Astrocyte of the spinal cord (primary cell): ENCODE measurements at places on chromosomes 5 and 9.

GRCh38 chr5:58498340-58498942, 7.2 kb downstream of the GAPT start:
- DNase-seq: peak; percentile 45

DNA sequence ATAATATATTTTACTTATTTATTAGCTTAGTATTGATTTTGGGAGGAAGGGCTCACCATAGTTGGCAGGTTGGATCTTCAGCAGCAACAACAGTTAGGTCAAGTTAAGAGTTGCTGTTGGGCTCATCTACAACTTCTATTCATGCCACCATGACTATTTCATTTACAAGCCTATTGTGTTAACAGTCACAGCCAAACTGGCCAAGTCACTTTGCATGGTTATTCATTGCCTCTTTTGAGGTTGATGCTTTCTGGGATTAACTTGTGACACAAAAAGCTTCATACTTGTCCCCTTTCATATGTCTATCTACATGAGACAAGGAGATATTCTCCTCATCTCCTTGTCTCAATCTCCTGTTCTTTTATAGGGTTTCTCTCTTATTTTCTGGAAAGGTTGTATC, 98.3 kb downstream of the WDR70 start:
- DNase-seq: no peak

DNA sequence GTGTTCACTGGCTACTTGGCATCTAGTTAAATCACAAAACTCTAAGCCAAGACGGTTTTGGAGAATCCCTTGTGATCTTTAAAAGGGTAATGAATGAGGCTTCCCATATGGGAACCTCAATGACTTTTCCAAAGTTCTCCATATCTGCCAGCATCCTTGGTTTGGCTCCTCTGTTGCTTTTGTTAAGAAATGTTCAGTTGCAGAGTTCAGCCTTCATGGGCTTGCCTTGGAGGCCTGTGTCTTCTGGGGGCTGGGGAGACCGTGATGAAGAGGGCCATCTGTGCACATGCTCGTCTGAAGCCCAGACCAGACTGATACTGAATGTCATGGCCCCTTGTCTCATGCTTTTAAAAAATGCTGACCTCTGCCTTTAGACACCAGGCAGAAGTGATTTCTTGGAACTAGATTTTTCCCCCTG, 84.3 kb downstream of the RAI14 start:
- no peak for DNase-seq

- peak; percentile 67 for DNase-seq
Measured at GRCh38 chr5:33969572-33970452, 14.7 kb downstream of the SLC45A2 start.

- DNase-seq: no peak
Measured at GRCh38 chr5:14175381-14175780, 32.2 kb downstream of the TRIO start.

GRCh38 chr5:10489810-10490426, 48.2 kb downstream of the ROPN1L start:
- peak; percentile 33 for DNase-seq

DNA sequence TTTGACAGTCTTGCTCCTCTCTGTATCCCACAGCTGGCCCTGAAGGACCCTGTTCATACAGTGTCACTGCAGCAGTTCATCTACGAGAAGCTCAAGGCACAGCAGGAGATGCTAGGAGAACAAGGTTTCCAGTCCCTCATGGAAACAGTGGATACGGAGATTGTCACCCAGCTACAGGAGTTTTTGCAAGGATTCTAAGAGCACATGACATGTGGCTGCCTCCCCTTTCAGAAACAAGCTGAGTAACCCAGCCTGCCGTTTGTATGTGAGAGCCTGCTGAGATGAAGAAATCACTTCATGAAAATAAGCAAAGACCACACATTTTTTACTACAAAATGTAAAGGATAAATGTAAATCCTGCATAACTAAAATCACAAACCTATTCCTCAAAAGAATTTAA, 48.5 kb downstream of the LRRC70 start:
- no peak for DNase-seq

DNA sequence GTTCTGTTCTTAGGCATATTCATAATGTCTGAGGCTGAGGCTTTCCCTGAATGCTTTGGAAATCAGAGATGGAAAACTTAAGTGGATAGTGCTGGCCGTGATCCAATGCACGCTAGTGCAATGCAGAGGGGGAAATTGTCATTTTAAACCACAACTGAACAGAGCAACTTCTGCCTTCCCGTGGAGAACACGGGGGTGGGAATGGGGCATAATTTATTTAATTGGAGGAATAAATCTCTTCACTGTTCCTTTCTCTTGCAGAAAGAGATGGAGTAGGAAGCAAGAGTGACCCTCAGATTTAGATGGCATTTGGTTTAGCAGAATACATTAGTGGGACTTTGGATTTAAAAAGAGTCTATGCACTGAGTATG, 22.9 kb upstream of the NREP start:
- DNase-seq: peak; percentile 46

DNA sequence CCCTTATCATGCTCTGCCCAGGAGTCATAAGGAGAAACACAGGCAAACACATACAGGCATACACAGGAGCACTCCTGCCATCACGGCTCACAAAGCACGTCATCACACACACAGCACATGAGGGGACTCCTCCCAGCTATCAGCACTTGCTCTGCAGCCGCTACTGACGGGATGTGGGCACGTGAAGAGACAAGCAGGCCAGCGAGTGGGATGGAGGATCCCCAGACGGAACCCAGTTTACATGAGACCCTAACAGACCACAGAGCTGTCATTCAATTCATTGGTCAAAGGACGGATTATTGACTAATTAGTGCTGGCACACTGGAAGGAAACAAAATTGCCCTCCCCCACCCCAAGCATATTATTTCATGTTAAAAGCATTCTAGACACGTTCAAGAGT, 53.6 kb downstream of the SEMA4D start:
- no peak for DNase-seq

DNA sequence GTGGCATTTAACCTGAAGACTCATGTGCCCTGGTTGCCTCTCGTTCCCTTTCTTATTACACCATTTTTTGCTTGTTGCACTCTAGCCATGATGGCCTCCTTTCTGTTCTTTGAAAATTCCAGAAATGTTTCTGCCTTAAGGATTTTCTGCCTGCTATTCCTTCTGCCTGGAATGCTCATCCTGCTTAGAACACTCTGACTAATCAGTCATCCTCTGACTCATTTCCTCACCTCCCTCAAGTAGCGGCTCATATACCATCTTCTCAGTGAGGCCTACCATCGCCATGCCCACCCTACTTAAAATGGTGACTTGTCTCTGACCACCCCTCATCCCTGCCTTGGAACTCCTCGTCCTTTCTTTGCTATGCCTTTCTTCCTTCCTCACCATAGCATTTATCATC, 68.8 kb downstream of the KIF4B start:
- DNase-seq: peak; percentile 50

DNA sequence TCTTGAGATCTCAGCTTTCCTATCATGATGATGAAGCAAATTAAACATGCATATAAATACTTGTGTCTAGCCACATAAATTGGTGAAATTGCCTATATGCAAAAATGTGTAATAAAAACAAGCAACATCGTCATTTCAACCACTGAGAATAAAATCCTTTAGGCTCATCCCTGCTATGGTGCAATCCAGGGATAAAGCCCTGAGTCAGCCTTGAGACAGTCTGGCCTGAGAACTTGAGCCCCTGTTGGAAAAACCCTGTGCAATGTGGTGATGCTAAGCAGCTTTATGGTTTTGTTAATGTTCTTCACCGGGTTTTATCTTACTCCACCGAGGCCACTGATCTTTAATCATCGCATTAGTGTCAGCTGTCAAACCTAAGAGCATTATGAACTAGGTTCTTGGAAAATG, 170.5 kb downstream of the DCP2 start:
- DNase-seq: peak; percentile 62

DNA sequence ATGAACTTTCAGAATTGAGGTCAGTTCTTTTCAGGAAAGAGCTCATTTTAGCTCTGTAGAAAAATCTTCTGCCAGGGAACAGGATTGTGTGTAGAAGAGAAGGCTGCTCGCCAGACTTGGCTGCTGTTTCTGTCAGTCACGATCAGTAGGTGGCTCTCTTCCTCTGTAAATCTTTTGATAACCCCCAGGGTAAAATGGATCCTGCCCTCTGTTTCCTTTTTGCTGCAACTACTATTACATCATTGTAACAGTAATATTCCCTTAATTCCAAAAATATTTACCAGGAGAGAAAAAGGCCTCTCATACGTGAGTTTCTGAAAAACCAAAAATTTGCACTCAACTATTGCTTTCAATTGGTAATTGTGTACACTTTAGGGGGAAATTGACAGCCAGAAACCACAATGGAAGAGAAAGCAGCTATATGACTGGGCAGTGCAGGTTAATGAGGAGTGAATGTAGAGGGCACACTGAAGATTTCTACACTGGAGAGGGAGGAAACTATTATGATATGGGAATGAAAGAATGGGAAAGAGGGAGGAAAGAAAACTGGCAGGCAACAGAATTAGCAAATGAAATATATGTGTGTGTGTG, 12.3 kb downstream of the IFNA21 start:
- DNase-seq: peak; percentile 59

- DNase-seq: no peak
Measured at GRCh38 chr5:670396-671270, 22.5 kb downstream of the TPPP start.

- no peak for DNase-seq
Measured at GRCh38 chr9:35108946-35109575, 6.1 kb upstream of the STOML2 start.

DNA sequence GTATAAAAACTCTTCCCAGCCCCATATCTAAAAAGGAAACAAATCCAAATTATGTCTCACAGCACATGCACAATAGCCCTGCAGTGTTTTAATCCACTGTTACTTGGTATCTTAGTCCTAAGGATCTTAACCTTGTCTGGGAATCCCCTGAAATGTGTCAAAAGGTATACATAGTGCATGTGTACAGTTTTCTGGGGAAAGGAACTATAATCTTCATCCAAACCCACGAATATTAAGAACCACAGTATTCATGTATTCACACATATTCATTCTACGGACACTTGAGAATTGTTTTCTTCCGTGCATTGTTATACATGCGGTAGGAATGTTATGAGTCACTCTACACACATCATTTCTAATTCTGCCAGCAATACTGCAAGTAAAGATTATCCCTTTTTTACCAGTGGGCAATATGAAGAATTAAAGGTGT, 47.8 kb upstream of the SNX2 start:
- DNase-seq: peak; percentile 76

GRCh38 chr5:149181732-149182131, 40.4 kb downstream of the ABLIM3 start:
- DNase-seq: no peak

GRCh38 chr5:142492781-142493281, 168.0 kb upstream of the SPRY4 start:
- peak; percentile 47 for DNase-seq

- DNase-seq: no peak
Measured at GRCh38 chr5:157189223-157189622, 8.6 kb downstream of the ITK start.

DNA sequence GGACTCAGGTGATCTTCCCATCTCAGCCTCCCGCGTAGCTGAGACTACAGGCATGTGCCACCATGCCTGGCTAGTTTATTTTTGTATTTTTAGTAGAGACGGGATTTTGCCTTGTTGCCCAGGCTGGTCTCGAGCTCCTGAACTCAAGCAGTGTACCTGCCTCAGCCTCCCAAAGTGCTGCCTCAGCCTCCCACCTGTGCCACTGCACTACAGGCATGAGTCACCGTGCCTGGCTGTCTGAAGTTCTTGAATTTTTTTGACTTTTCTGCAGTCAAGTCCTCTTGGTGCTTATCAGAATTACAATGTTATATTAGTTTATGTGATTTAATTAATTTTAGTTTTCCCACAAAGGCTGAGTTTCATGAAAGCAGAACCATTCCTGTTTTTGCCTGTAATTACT, 9.8 kb downstream of the SPIN1 start:
- no peak for DNase-seq

DNA sequence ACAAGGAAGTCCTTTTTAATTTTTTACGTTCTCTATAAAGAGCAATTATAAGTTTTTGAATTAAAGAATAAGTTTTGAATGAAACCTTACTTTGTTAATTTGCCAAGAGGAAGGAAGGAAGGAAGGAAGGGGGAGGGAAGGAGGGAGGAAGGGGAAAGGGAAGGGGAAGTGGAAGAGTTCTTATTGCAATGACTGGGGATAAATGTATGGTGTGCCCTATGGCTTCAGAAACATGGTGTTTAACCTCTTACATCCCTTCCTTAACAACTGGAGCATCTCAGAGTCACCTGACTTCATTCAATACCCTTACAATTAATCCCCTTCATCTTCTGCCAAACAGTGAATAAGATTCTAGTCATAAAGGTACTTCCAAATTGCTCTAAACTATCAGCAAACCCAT, 16.0 kb downstream of the CEMIP2 start:
- DNase-seq: no peak

- DNase-seq: no peak
Measured at GRCh38 chr5:177100714-177101121, 14.0 kb downstream of the FGFR4 start.

DNA sequence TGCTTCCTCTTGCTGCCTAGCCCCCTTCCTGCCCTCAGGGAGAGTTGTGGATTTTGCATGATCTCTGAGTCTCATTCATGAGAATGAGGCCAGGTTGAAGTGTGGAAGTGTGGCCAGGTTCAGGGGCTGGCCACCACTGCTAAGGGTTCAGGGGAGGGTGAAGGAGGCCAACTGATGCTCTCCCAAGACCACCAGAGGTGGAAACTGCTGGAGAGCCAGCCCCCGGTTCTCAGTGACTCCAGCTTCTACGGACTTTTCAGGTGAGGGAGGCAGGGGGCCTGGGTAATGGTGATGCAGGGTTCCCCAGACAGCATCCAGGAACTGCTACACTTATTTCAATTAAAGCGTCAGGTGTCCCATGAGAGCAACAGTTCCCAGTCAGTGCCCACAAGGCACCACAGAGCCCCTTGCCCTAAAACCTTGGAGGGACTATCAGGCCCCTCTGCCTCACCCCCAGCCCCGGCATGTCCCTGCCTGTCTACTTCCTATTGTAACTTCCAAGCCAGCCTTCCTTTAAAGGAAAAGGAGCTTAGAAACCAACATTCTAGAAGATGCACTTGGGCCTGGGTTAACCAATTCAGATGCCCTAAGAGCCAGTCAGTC, 50.1 kb downstream of the AMBP start:
- no peak for DNase-seq

DNA sequence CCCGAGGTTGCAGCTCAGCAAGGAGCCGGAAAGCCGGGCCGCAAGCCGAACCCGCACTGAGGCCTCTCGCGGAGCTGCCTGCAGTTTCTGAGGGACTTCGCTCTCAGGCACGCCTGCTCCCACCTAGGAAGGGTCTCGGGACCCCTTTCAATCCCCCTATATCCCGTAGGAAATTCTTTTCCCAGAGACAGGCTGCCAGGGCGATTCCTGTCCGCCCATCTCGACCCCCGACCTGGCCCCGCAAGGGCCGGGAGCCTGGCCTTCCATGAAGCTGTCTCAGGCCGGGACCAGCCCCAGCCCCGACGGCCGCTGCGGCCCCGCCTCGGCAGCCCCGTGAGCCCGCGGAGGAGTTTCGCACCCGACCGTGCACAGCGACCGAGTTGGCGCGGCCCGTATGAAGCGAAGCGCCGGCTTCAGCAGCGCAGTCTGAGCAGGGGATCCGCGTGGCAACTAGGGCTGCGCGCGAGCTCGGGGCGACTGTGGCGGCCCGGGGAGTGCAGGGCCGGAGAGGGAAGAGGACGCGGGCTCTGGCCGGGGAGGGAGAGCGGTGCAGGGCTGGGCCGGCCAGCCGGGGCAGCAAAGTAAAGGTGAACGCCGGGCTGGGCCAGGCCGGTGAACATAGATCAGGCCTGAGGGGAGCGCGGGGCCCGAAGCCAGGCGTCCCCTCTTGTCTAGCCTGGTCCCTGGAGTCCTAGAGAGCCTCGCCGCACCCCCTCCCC, 977 bp upstream of the PRDM12 start:
- DNase-seq: no peak
